ENCODE measurements at places on chromosomes 11 and 22. TPM values are rescaled to one million over a fixed set of nuclear protein-coding genes. Genes with fewer than 3 reads are reported as not detected.

POLR3H gene
- 27.0 TPM for total RNA-seq

CASP1 gene
- total RNA-seq = 29.3 TPM

PANX3 gene
- total RNA-seq = not detected

LINC01488 gene
- not detected for total RNA-seq

SAA1 gene
- not detected for total RNA-seq

SYCE3 gene
- total RNA-seq = 0.37 TPM

Data from smooth muscle cell of bladder (primary cell).